HAP-1 (cell line): ENCODE measurements at places on chromosomes 3 and 15.
A peak's percentile ranks its signal among the peaks of the same experiment; 100 is the strongest.

GRCh38 chr3:71930056-71930991, 145.4 kb upstream of the PROK2 start:
- peak; percentile 28 for DNase-seq

- no peak for DNase-seq
Measured at GRCh38 chr15:96484830-96485229, 154.3 kb downstream of the NR2F2 start.

DNA sequence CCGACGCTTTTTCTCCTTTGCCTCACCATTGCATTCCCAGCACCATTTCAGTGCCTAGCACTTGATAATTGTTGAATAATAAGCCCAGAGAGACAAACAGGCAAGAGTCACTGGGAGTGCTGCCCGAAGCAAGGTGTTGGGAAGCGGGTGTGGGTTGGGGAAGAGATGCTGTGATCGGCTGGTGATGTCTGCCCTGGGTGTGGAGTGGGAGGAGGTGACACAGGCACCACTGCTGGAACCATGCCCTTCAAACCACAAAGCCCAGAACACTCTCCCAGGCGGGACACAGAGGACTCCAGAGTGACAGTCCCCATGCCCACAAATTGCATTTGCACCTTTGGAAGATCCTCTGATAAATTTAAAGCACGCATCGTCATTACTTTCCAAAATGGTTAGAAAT, 148.2 kb downstream of the CHSY1 start:
- no peak for DNase-seq

DNA sequence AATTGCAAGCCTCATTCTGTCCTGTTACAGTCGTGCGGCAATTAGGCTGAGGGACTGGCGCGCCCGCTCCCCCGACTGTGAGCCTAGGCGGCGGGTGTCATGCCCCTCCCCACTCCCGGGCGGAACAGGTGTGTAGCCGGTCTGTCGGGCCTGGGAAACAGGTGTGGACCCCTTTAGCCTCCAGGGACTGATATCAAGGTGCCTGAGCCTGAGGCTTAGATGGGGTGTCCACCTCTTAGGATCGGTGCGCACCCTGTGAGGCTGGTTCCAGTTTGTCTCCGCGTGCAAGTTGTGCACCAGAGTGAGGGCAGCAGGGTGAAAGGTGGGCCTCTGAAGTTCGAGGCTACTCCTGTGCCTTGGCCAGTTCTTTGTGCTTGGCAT, 686 bp downstream of the VPS8 start:
- DNase-seq = peak; percentile 32

DNA sequence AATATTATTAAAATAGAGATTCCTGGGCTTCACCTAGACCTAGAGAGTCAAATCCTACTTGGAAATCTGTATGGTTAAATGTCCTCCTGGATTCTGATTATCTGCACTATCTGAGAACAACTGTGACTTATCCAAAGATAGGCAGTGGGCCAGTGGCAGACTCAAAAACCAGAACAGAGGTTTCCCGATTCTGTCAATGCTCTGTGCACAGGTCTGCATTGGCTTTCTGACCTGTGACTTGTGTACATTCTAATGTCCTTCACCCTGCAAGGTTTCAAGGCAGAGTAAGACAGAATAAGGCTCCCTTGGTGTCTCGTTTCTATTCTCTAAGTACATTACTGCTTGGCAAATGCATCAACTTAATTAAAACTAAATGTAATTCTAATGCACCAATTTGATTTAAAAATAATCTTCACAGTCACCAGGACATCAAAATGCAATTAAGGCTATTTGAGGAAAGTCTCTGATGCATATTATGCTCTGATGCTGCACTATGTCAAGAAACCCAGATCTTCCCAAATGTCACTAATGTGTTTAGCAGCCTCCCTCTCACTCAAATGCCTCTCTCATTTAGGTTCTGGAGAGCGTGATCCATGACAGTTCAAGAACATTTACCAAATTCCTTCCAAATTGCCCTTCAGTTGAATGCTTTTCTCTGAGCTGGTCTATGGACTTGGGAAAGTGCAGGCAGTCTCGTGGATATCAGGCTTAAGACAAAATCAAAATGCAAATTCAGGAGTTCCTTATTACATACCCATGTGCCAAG, 140.1 kb downstream of the STAC start:
- DNase-seq = no peak

DNA sequence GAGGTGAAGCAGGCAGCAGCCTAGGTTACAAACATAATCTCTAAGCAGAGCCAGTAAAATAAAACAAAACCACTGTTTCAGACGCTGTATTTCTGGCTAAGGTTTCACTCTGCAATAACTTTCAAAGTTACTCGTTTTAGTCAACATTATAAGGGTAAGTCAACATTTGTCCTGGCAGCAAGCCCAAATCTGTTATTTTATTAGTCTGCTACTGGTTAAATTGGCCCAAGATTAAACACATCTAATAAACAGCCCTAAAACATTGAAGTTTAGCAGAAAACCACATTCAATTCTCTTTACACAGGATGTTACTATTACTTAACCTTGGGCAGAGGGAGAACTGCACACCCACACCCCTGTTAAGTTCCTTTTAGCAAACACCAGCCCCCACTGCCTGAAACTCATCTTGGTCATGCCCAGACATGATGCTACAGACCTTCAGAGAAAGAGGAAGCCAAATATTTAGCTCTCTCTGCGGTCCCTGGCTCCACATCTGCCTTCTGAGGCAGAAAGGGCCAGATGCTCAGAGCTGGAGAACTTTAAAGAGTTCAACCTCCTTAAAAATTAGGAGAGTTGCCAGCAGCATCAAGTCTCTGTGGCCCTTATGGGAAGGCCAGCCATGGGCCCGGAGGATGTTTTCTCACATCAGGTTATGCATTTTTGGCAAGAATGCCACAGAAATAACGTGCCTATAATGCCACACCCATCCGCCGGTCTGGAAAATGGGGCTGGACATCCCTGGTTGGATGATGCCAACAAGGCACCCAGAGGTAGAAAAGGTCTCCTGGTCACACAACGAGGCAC, 17.9 kb downstream of the ARHGEF3 start:
- DNase-seq = no peak

DNA sequence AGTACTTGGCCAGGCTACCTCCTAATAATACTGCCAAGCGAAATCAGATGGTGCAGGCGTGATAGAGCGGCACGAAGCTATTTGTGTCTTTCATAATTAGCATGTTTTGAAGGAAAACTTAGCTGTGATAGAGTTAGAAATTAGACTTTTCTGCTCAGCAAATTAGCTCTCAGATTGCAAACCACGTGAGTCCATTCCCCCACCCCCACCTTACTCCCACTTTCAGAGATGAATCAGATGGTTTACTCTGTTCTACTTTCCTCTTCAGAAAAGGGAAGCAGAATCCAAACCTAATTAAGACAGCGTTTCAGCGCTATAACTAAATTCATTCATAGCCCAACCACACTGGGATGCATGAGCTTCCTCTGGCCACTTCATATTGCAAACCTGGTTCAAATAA, 214.6 kb downstream of the SLCO3A1 start:
- no peak for DNase-seq

- no peak for DNase-seq
Measured at GRCh38 chr15:61229883-61230180, 730 bp upstream of the RORA start.

DNA sequence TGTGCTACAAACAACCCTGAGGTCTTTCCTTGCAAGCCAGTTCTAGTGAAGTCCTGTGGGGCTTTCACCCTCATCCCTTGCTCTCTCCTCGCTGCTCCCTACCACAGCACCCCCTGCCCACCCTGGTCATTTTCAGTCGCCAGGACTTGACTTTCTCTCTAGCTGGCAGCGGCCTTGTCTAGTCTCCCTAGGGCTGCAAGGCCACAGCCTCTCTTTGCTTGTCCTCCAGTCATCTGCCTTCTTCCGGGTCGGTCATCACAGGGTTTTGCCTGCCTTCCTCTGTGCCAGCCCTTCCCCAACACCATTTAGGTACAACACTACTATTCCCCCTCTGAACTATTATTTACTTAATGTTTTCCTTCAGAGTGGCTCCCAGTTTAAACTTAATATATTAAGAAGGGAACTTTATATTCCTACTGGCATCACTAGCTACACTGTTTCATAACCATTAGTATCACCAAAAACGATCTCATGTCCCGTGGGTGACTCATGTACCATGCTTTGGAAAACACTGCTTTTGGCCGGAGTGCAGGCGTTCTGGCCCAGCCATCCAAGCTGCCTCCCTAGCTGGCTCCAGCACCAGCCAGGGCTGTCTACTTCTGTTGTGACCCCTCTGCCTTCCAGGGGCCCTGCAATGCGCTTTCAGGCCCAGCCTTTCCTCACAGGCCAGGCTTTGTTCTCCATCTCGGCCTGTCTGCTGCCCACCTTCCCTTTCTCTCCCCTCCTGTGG, 21.4 kb downstream of the FAH start:
- no peak for DNase-seq

DNA sequence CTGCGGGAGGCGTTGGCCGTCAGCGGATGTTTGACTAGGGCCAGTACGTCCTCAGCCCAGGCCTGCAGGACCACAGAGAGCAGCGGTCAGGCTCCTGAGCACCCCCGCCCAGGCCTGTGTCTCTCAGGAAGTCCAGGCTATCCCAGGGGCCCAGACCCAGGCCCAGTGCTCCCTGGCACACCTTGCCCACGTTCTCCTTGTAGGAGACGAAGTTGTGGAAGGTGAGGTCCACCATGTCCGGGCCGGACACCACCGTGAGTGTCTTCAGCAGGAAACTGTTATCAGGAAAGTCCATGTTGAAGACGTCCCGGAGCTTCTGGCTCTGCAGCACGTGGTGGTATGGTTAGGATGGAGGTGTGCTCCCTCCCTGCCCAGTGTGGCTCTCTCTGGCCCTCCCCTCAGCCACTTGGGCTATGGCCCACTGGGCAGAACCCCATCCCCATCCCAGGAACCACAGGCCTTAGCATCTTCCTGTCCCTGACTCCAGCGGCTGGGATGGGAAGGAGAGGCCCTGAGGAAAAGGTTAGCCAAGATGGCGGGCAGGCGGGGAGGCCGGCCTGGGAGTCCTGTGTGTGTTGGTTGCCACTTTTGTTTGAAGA, 5.3 kb downstream of the PLCB2 start:
- no peak for DNase-seq

DNA sequence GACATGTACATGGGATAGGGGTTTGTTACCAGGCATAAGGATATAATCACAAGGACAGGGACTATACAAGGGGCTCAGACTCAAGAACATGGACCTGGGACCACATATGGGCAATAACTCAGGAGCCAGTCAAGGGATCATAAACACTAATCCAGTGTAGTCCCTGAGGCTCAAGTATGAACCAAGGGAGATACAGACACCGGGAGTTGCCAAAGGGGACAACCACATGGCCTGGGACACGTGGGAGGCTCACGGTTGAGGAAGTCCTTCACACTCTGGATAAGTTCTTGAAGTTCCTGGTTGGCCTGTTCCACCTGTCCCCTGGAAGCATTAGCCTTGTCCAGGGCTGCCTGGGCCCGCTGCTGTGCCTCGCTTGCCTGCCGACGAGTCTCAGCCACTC, 1.8 kb upstream of the USP19 start:
- no peak for DNase-seq

DNA sequence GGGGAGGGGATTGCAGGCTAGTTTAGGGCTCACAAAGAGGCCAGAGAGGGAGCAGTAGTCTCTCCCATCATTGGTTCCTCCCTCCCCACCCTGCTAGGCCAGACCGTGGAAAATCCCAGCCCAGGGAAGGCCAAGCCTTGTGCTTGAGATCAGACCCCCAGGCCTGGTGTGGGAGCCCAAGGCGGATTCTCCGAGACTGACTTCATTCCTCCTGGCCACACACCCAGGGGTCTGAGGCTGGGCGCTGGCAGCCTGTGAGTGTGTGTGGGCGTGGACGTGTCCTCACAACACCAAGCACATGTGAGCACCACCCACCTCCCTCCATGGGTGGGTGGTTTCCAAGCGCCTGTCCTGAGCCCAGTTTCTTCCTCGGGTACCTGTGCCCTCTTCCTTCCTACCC, 4.1 kb downstream of the LOXL1 start:
- DNase-seq = no peak

DNA sequence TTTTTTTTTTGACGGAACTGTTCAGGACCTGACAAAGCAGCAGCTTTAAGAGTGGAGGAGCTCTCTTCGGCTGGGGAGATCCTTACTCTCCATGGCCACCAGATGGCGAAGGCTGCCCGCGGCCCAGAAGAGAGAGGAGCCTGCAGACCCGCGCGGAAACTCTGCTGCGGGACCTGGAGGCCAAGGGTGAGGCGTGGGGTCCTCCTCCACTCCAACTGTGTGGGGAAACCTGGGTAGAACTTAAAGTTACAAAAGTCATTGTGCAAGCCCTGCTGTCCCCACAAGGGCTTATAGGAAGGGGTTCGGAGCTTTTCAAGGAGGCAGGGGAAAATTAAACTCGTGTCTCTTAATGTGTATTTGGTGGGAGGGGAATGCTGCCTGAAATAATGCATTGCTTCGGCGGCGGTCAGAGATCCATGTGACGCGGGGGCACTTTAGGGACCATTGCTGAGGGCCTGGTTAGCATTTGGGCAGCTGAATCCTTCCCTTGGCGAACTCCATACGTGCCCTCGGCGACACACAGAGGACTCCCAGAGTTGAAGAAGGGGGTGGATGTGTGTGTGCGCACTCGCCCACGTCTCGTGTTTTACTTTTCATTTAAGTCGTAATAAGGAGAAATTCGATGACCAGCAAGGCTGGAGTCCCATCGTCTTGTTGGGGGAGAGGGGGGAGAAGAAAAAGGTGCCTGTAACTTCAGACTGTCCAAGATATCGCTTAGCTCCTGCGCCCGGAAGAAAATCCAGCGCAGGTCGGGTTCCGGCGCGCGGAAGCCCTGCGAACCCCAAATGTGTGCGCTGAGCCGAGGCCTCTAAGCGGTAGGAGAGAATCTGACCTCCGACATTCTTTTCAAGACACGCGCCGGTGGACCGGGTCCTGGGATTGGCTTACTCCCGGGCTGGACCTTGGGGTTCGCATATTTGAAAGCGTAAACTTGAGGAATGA, 9.7 kb downstream of the EOMES start:
- peak; percentile 81 for DNase-seq

- no peak for DNase-seq
Measured at GRCh38 chr15:80240276-80240675, 11.7 kb downstream of the CTXND1 start.

- no peak for DNase-seq
Measured at GRCh38 chr15:101046826-101047225, 127.7 kb downstream of the LRRK1 start.

DNA sequence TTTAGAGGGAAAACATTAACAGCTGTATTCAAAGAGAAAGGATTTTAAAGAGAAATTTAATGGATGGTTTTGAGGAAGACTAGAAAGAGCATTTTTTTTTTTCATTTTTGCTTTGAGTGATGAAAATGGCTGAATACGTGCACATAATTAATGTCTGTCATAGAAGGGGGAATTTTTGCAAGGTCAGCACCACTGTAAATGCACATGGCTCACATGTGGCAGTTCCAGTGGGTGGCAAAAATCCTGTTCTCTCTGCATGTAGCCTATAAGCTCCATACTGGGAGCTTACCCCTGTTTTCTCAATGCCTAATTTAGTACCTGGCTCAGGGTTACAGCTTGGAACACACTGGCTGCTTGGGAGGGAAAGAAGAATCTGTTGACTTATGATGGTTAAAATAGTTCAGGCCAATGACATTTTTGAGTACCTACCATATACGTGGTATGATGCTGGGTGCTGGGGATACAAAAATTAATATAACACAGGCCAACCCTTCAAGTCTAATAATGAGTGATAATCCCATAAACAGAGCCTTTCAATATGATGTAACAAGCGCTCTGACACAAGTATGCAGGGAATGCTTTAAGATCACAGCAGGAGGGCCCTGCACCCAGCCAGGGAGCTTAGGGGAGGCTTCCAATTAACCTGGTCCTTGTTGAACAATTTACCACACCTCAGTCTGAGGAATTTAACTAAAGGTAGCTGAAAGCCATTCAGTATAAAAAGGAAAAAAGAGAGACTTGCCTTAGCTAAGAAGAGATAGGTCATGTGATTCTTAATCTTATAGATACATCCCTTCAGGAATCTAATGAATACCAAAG, 33.0 kb downstream of the HSPBAP1 start:
- DNase-seq = peak; percentile 64
